ENCODE measurements at places on chromosomes 2 and 18. TPM values are rescaled to one million over a fixed set of nuclear protein-coding genes. Genes with fewer than 3 reads are reported as not detected.

The KCNE4 gene
- 0.44 TPM for total RNA-seq

The EMX1 gene
- 0.15 TPM for total RNA-seq

The TGFBRAP1 gene
- total RNA-seq = 13.9 TPM

The EVX2 gene
- total RNA-seq = not detected

The RPRM gene
- not detected for total RNA-seq

The CD8B2 gene
- total RNA-seq = 0.23 TPM

The SH3RF3 gene
- 3.2 TPM for total RNA-seq

The FAM228B gene
- total RNA-seq = 14.7 TPM

The SIX3 gene
- not detected for total RNA-seq

The OLA1 gene
- 79.0 TPM for total RNA-seq

The FAM228A gene
- 0.19 TPM for total RNA-seq
